Thoracic aorta (tissue), 2 donors: ENCODE measurements at places on chromosomes 4 and X.
A peak's percentile ranks its signal among the peaks of the same experiment; 100 is the strongest.

GRCh38 chr4:145154573-145154972, 25.8 kb downstream of the OTUD4 start:
- no peak for DNase-seq

- peak; percentile 11 for DNase-seq
These were observed 449.8 kb downstream of the C4orf33 start for GRCh38 chr4:129545599-129546278.

DNA sequence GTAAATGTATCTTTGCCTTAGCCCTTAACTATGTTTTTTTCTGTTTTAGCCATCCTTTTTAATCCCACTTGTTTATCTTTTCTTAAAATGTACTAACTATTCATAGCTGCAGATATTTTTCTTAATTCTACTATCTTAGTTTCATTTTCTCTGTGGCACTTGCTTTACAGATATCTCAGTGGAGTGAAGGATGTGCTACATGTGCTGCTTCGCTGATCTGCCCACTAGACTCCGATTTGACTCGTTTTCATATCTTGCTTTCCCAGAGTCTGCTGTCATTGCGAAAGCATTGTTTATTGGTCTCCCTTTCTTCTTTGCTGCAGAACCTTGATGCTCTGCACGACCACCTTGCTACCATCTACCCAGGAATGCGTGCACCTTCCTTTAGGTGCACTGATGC, 30.6 kb downstream of the GUCY1B1 start:
- DNase-seq: no peak

DNA sequence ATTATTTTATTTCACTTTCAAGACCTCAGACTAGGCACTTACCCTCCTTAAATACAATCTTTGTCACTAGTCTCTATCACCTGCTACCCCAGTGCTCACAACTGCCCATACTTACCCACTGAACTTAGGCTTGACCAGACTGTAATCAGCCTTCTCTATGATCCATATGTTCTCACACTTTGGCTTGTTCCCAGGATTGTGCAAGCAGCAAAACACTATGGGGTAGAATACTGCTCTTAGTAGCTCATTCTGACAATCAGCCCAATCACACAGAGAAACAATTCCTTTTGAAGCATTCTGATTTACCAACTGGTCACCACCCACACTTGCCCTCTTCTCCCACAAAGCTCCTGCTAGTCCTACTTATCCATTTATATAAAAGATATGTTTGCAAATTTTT, 878.3 kb downstream of the FSTL5 start:
- no peak for DNase-seq

GRCh38 chrX:10619425-10620046, 849 bp downstream of the MID1 start:
- no peak for DNase-seq

GRCh38 chr4:34043131-34043530, 2201.2 kb downstream of the ARAP2 start:
- no peak for DNase-seq

DNA sequence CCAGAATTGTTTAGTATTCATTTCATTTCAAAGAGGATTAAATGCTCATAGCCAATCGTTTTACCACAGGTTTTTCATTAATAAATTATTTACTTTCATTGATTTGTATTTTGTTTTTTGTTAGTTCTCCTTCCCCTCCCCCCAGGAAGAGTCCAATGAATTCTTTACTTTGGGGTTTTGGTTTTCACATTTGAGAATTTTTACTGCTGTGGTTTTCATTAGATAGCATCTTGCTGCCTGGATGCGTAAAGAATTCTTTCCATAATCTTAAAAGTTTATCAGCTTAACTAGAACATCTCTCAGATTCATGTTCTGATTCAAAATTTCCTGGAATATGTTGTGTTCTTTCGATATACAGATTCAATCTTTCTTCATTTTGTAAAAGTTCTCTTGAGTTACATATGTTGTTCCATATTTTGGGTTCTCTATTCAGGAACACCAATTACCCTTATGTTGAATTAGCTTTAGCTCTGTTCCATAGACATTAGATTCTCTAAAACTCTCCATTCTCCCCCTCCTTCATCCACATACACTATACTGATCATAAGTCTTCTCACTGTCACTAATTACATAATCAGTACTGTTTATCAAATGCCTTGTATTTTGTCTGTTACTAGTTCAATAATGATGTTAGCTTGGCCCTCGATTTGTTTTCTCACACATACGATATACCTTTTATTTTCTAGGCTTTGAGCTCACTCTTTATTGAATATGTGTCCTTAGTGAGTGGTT, 184.4 kb downstream of the CAMK2D start:
- no peak for DNase-seq

GRCh38 chr4:4560136-4560535, 18.3 kb upstream of the STX18 start:
- no peak for DNase-seq

DNA sequence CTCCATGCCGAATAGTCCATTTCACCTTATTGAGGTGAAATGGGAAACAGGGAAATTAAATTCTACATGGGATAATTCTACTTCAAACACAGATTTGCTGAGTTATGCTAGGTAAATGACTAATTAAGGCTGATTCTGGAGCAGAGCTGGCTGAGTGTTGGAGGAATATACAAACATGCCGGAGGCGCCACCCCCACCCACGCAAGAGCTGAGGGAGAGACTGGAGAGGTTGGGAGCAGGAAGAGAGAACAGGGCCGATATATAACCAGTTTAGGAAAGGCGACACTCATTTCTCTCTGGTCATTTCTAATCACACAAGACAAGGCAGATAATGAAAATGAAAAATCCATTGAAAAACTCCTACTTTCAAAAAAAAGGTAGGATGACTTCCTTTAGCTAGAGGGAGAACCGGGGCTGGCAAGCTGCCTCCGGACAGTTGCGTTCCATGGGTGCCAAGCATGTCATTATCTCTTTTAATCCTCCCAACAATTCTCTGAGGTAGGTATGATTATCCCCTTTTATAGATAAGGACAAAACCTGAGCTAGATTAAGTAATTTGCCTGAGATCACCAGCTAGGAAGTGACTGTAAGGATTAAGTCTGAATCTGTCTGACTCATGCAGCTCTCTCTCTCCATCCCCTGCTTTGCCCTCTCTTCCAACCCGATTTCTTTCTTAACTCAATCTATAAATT, 27.6 kb upstream of the CFAP299 start:
- no peak for DNase-seq

GRCh38 chrX:81316163-81316562, 114.3 kb downstream of the SH3BGRL start:
- DNase-seq: no peak

GRCh38 chr4:155522201-155522600, 144.4 kb upstream of the GUCY1A1 start:
- DNase-seq: no peak
